ENCODE measurements at places on chromosomes 5 and 9.

DNA sequence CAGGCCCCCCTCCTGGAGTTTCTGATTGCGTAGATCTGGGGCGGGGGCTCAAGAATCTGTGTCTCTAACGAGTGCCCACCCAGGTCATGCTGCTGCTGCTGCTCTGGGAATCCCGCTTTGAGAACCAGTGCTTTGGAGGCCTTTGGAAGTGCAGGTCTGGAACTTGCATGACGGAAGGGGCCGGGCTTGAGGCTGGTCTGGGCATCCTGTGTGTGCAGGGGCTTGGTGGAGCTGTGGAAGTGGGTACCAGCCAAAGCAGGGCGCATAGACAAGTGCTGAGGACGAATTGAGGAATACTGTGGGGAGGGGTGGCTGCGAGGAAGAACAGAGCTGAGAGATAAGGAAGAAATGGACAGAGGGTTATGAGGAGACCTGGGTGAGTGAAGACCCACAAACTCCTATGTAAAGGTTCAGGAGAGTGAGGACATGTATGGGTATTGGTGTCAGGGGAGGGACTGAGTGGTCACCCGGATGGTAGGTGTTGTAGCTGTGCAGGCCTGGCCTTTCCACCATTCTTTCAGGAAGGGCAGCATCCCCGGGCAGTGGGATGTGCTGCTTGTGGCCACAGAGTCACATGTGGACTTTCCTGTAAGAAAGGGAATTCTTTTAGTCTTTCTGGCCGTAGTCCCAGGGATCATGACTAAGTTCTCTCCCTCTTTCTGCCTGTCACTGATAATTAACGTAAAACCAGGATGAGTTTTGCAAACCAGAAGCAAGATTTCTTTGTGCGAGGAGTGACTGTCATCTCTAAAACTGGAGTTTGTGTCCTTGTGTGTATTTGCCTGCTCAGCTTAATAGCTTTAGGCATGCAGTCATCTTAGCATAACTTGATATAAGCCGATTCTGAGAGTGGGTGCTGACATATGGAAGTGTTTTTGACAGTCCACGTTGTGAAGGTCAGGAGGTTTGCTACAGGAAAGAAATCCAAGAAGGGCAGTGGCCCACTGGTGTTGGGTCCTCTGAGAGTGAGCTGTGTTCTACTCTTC is 43.3 kb upstream of the TJP2 start:
- ATAC-seq, result no peak

DNA sequence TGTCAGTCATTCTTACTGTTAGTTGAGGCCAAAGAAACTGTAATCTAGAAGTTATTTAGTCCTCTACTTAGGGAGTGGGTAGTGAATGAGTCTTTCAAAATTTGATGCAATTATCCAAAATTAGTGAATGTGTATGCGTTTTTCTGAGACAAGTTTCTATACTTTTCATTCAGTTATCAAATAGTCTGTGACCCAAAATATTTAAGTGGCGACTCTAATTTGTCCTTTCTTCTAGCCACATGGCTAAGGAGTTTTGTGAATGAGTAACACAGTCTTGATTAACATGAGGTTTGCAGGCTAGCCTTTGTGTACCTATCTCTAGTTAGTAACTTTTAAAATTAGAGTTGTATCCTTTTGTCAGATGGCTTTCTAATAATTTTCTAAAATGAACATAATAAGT is 45.6 kb downstream of the COMMD10 start:
- ATAC-seq, result no peak

GRCh38 chr5:117107859-117108258 is 533.2 kb upstream of the SEMA6A start:
- no peak for ATAC-seq

DNA sequence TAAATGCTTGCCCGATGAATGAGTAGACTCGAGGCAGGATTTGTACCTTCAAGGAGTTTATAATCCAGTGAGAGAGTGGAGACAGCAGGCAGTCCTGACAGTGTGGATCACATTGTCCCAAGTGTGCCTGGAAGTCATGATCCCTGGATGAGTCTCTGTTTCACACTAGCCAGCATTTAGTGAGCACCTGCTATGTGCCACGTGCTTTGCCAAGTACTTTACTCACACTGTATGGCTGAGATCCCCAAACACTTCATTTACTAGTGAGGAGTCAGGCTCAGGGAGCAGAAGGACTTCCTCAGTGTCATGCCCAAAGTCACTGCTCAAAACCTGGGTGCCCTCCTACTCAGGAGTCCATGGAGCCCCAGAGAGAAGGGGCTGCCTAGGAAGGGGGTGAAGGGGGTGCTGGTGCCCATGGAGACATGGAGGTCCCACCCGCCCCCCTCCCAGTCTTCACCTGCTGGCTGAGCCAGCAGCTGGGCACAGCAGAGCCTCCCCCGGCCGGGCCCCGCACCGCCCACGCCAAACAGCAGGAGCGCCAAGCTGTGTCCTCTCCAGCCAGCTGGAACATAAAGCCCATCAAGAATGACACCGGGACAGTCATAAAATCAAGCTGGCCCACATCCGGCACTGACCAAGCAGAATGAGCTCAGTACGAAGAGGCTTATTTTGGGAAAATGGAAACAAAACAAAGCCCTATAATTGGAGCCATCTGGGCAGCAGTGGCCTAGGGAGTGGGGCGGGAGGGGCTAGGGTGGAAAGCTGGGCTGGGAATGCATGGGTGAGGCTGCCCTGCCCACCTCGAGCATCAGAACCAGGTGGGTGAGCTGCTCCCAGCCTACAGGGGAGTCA is 10.6 kb downstream of the LAMC3 start:
- ATAC-seq, result no peak

DNA sequence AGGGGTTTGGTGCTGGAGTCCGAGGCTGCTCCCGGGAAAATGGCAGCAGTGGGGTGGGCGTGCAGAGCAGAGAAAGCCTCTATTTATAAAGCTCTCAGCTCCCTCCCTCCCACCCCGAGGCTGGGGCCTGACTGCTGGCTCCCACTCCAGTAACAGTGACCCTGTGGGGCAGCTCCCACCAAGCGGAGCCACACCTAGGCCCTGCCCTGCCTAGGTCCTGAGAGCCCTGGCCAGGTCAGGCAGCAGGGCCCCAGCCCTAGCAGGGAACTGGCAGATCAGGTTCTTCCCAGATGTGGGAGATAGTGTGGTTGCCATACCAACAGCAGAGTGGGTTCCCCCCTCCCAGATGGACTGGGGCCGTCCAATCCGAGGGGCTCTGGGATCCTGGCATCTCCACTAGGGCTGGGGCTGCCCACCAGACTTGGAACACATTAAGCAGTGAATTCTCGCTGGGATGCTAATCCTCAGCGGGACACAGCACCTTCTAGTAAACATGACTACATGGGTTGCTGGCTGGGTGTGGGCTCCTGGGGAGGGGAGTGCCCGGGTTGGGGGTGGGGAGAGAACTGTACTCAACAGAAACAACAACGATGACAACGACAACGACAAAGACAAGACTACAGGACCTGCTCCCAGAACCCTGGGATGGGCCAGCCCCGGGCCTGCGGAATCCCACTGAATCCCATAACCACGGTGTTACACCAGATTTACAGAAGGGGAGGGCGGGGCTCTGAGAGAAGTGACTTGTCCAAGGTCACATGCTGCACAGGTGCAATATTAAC is 1.5 kb downstream of the SH3GLB2 start:
- ATAC-seq, result no peak

DNA sequence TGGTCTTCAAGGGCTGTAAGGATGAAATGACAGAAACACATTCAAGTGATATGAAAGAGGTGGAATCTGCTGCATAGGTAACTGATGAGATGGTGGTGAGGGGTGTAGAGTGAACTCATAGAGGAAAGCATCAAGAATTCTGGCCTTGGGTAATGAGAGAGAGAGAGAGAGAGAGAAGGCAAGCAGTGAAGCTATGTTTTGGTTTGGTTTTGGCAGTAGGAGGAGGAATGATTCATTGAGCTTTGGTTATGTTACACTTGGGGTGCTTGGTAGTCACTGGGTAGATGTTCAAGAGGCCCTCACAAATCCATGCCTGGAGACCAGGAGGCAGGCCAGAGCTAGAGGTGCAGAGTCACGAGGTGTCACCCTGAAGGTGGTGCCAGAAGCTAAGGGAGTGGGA is 89.5 kb downstream of the EGFLAM start:
- ATAC-seq, result no peak

DNA sequence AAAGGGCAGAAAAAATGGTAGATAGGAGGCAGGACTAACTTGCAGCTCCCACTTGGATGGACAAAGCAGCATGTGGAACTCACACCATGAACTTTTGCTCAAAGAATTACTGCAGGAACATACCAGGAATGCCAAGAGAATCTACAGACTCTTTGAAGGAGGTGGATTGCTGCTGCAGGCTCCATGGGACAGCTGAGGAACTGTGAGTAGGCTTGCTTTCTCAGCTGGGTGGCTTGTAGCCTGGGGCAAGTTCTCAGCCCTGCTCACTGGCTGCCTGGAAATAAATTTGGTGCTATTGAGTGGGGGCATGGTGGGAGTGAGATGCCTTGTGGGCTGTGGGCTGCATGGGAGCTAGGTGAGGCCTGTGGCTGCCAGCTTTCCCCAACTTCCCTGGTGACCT is 574.5 kb downstream of the PRELID2 start:
- no peak for ATAC-seq

GRCh38 chr9:127693143-127693542 is 13.6 kb upstream of the CFAP157 start:
- ATAC-seq, result no peak

- no peak for ATAC-seq
These were observed 239.9 kb downstream of the ATPSCKMT start for GRCh38 chr5:10009802-10010201.

DNA sequence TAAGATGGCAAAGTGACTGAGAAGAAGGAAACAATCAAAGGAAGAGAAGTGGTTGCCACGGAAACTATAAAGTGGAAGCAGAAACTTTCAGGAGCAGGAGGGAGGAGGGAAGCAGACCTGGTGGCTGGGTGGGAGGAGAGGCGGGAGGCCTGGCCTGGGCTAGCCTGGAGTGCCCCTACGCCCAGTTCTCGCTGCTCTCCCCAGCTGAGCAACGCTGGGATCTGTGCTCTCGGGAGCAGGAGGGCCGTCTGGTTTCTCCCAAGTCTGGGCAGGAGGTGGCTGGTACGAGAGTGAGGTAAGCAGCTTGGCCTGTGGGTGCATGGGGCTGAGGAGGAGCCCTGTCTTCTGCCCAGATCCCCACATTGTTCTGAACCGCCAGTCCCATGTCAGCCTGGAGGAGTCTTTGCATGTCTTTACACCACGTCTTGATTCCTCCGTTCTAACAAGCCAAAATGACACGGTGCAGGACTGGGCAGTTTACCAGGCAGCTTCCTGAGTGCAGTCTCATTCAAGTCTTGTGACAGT is 15.0 kb upstream of the DAB2IP start:
- no peak for ATAC-seq

DNA sequence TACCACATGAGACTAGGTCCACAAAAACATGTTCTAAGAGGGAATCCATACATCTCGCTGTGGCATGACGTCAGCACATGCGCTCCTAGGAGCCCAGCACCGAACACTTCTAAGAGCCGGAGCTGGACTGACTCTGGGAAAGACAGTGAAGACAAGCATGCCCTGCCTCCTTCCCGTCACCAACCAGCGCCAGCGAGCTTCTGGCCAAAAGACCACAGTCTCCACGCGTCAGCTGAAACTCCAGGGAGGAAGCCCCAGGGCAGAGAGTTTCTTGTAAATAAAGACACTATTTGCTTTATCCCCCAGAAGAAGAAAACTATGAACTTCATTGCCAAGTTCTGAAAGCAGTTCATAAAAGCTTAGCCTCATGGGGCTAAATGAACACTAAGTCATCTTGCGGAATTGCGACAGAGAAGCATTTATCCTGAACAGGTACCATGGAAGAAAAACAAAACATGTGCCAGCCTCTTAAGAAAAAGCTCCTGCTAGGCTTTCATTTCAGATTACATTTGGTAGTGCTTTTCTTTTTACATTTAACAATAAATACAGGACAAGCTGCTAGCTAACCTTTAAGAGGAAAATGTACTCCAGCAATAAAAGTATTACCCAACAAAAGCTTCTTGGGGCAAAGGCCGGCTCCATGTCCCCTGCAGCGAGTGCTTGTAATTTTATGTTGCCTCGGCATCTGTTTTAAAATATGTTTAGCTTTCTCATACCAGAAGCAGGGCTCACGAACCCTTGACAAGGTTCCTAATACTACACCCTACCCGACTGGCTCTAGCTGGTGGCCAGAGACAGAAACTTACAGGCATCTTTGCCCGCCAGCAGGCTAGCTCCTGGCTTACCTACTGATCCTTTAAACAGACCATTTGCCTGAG is 96.5 kb downstream of the PRRT1B start:
- no peak for ATAC-seq

GRCh38 chr9:85173967-85174366 is 504.4 kb downstream of the NTRK2 start:
- no peak for ATAC-seq

- ATAC-seq, result no peak
These were observed 46.1 kb downstream of the PIK3R1 start for GRCh38 chr5:68261569-68262065.

DNA sequence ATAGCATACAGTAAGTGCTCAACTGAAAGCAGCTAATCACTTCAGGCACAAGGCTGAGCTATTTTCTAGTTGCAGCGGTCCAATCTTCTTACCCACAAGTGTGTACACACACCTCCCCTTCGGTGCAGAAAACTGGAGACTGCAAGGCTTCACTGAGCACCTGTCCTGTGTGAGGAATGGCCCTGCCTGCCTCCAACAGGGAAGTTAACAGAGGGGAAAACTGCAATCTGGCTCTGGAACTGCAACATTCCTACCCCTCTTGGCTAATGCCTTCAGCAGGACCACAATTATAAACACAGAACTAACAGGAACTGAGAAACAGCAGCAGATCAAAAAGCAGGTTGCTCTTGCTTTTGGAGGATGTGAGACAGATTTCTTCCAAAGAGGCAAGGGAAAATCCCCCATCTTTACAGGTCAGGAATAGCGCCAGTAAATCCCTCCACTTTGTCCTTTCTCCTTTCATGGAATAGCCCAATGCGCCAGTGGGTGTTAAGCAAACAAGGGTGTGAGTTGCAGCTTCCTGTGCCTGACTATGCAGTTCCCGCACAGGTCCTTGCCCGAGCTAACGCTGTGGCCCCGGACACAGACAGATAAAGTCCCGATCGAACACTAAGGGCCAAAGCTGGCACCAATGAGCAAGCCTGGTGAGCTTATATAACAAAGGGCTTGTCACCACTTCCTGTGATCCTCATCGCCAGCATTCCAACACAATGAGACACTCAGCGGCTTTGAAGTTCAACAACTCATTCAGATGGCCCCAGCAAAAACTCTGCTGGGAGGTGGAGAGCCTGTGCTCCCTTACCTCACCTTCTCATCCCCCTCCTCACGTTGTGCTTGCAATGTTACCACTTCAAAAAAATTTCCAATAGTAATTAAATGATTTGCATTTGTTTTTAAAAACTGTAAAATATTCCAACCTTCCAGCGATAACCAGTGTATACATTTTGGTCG is 21.5 kb downstream of the SHB start:
- ATAC-seq, result no peak

Data from activated CD4-positive, CD25-positive, alpha-beta regulatory T cell treated with anti-CD3 and anti-CD28 coated beads, Interleukin-2, amount 50 U/mL, for 24 hours (primary cell).